ENCODE measurements at places on chromosomes 5 and 9.
A peak's percentile ranks its signal among the peaks of the same experiment; 100 is the strongest.

GRCh38 chr5:139246394-139246793, 47.1 kb upstream of the MATR3 start:
- no peak for DNase-seq

DNA sequence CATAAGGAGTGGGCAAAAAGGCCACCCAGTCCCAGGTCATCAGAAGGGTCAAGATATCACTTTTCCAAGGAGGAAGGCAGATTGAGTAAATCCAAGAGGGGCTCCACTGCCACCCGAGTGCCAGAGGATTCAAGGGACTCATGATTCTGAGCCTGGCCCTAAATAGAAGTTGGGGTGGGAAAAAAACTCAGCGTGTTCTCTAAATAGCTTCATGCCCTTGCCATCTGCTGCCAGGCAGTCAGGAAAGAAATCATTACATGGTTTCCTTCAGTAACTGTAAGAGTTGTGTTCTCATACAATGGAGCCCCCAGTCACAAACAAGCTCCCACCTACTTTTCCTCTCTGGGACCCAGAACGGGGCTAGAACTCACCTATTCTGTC, 37.2 kb downstream of the SAR1B start:
- no peak for DNase-seq

GRCh38 chr5:91963166-91963565, 580.0 kb upstream of the ARRDC3 start:
- no peak for DNase-seq

GRCh38 chr5:14724633-14725032, 60.1 kb downstream of the OTULIN start:
- DNase-seq = no peak

DNA sequence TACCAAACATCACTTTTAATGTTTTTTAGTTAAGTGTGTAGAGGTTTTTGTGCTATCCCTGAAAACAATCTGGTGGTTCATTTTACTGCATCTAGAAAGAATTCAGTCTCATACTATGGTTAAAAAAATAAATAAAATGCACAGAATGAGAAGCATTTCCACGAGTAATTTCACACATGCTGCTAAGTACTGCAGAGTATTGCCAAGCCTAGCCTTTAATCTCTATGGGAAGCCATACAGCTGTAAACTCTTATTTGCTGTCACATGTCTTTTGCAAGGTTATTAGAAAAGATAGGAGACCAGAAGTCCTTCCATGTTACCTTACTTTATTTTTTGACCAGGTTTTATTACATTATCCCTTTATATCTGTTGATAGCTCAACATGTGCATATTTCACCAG, 37.6 kb upstream of the MAN2A1 start:
- DNase-seq = no peak

GRCh38 chr5:172544371-172545095, 90.2 kb upstream of the SH3PXD2B start:
- no peak for DNase-seq

DNA sequence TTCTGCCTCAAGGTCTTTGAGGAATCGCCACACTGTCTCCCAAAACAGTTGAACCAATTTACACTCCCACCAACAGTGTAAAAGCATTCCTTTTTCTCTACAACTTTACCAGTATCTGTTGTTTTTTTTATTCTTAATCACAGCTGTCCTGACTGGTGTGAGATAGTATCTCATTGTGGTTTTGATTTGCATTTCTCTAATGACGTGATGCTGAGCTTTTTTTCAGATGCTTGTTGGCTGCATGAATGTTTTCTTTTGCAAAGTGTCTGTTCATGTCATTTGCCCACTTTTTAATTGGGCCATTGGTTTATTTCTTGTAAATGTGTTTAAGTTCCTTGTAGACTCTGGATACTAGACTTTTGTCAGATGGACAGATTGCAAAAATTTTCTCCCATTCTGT, 400.0 kb downstream of the DEPDC1B start:
- DNase-seq = no peak

DNA sequence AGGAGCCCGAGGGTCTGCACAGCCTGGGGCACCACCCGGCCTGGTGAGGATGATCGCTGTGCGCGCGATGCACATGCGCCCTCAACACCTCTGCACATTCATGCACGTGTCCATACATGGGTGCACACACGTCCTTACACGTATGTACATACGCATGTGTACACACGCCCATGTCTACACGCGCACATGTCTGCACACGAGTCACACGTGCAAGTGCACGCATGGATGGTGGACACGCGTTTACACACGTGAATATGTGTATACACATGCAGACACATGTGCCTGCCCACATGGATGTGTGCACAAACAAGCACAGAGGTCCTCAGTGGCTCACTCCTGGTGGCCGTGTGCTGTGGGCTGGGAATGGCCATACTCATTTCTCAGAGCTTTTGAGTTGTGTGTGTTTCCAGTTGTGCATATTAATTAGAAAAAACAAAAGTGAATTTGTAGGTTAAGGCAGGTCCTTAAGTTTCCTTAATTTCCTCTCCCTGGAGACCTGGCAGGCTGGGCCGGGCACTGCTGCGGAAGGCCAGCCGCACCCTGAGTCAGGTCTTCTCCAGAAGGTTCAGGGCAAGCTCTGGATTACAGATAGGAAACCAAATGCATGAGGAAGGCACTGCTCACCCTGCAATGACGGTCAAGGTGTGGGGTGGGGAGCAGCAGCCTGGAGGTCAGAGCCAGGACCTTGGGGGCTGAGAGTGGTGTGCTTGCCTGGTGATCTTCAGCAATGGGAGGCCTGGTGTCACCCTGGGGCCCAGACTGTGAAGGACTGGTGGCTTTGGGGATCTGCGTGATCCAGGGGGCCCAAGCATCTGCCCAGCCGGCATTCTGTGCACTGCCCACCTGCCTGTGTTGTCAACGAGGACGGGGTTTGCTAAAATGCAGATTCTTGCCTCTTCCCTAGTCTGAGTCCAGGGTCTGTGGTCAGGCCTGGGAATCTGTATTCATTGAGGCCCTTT, 1.3 kb upstream of the RNU6ATAC start:
- DNase-seq = no peak

DNA sequence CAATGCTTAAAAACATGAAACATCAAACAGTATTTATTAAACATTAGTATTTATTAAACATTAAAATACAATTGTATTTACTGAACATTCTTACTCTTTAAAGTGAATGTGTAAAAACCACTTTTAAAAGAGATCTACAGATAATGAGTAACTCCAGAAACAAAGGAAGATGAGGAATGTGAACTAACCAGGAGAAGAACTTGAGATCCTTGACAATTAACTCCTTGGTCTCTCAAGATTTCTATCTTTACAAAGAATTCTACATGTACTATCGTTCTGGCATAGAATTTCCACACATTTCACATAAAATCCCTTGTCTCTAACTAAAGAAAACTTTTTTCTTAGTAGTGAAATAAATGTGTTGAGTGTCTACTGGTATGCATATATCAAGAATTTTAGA, 28.7 kb upstream of the IFNE start:
- DNase-seq = no peak

DNA sequence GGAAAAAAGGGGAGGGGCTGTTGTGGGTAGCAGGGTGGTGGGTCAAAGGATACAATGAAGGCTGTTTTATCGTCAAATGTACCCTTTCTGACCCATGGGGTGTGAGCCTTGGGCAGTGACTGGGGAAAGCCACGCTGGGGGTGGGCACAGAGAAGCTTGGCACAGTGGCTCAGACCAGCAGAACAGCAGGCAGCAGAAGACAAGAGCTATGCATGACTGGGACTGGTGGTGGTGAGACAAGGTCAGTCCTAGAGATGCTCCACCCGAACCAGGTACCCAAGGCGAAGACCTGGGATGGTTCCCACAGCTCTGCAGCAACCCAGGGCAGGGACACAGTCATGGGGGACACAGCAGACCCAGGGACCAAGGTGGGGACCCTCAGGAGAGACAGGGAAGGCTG, 38.3 kb downstream of the BICD2 start:
- DNase-seq = no peak

- no peak for DNase-seq
Measured at GRCh38 chr5:178762960-178763359, 32.5 kb upstream of the ZNF354A start.

- peak; percentile 31 for DNase-seq
Measured at GRCh38 chr9:1005043-1005667, 28.7 kb downstream of the DMRT3 start.

DNA sequence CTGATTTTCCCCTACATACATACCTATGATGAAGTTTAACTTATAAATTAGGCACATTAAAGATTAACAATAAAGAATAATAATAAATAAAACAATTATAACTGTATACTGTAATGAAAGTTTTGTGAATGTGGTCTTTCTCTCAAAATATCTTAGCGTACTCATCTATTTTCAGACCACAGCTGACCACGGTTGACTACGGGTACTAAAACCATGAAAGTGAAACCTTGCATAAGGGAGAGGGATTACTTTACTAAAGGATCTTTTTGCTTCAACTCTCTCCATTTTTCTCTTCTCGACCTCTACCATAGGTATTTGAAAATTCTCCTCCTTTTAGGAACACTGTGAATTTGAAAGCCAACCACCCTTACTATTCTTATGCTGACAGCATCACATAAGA, 475.5 kb downstream of the CETN3 start:
- no peak for DNase-seq

GRCh38 chr5:59097712-59098111, 514.8 kb downstream of the RAB3C start:
- no peak for DNase-seq

DNA sequence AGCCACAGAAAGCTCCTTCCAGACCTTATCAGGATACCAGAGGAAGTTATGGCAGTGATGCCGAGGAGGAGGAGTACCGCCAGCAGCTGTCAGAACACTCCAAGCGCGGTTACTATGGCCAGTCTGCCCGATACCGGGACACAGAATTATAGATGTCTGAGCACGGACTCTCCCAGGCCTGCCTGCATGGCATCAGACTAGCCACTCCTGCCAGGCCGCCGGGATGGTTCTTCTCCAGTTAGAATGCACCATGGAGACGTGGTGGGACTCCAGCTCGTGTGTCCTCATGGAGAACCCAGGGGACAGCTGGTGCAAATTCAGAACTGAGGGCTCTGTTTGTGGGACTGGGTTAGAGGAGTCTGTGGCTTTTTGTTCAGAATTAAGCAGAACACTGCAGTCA, 70.8 kb upstream of the ENTREP1 start:
- DNase-seq = no peak

GRCh38 chr5:127133071-127133470, 59.8 kb upstream of the C5orf63 start:
- no peak for DNase-seq

- DNase-seq = no peak
Measured at GRCh38 chr5:102855681-102856388, 100.7 kb downstream of the PAM start.

GRCh38 chr5:36944607-36945225, 68.1 kb downstream of the NIPBL start:
- DNase-seq = peak; percentile 82

DNA sequence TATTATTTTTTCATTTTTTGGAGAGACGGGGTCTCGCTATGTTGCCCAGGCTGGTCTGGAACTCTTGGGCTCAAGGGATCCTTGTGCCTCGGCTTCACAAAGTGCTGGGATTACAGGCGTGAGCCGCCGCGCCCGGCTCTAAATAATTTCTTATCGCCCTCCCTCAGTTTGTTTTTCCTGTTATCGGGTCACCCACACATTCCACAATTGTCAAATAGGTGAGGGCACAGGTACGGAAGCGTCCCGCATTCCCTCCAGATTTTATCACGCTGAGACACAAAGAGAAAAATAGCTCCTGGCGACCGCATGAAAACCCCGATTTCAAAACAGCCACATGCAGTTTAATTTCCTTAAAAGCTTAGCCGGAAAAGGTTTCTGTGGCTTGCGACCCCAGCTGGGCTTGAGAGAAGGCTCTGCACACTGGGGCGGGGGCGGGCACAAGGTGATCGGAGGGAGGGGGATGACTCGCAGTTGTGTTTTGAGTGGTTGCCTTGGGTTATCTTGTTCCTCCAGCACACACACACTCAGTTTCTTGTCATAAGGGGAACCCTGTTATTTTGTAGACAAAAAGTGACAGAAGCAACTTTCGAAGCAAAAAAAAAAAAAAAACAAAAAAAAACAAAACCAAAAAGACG, 717 bp upstream of the IQGAP2 start:
- DNase-seq = no peak

GRCh38 chr9:6758248-6758497, 400 bp downstream of the KDM4C start:
- no peak for DNase-seq

GRCh38 chr9:129241725-129242124, 63.7 kb upstream of the IER5L start:
- DNase-seq = no peak

DNA sequence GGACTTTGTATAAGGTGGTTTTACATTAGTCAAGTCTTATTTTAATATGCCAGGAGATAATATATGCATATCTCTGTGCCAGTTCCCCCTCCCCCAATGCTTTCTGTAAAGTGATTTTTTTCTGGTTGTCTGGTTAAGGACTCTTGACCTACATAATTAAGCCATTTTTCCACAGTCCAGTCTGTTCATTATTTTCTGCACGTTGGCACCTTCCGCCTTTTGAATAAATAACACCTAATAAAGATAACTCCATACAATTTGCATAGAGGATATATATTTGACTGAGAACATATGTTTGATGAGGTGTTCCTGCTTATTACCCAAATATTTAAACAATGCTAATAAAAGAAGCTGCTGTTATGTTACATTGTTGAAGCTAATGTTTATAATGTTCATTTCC, 320.9 kb downstream of the DMAC1 start:
- DNase-seq = no peak
